NCI-H1092 (cell line): ENCODE measurements at places on chromosomes 1 and 21.
A peak's percentile ranks its signal among the peaks of the same experiment; 100 is the strongest.

DNA sequence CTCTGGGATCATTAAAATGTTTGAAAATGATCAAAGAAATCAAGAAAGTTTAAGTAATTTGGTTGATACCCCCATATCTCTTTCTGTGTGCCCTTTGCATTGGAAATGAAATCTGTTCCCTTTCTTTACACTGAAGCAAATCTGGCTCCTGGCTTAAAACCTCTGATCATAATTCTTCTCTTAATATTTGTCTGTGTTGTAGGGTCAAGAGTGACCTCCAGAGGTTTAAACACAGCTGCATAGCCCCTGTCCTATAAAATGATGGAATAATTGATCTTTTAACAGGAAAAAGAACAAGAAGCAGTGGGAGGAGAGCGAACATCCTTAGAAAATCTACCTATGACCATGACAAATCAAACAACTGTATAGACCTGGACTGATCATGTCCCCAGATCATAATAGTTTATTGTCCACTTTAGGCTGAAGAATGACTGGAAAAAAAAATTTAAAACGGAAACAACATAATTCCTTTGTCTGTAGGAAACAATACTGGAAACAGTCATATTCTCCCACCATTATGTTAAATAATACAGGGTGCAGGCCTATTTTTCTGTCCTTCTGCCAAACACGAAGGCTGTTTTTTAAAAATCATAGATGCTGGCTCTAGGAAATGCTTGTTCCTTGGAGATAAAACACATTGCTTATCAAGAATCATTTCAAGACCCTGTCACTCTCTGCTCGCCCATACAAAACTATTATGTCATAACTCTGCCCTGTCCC, 184.3 kb downstream of the NEGR1 start:
- no peak for DNase-seq

DNA sequence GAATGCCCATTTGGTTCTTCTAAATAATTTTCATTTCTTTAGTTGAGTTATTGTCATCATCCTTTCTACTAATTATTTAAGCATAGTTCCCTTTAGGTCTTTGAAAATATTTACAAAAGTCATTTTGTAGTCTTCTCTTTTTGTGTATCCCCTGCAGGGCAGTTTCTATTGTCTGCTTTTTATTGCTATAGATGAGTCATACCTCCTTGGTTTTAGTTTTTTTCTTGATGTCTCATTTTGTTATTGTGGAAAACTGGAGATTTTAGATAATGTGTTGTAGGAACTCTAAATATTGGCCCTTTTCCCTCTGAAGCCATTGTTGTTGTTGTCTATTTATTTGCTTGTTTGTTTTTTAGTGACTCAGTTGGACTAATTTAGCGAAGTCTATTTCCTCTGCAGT, 387.9 kb downstream of the NUF2 start:
- no peak for DNase-seq

- peak; percentile 78 for DNase-seq
Measured at GRCh38 chr1:22416555-22417454, 34.8 kb upstream of the ZBTB40 start.

GRCh38 chr1:29269382-29269781, 33.1 kb downstream of the PTPRU start:
- no peak for DNase-seq

- no peak for DNase-seq
Measured at GRCh38 chr1:210848474-210848873, 285.5 kb downstream of the KCNH1 start.

DNA sequence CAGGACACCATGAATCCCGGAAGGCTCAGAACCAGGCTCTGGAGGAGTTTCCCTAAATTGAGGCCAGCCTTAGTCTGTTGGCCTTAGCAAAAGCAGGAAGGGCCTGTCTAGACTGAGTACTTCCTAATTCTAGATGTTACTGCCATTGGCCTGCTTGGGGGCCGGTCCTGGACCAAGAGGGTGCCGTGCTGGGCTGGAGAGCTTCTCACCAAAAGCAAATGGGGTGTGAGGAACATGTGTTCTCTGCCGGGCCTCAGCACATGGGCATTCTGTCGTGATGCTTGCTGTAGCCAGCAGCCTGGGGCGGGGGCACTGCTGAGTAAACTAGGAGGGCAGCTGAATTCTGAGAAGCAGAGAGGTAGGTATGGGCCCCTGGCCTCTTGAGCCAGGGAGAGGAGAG, 35.7 kb upstream of the MAN1C1 start:
- no peak for DNase-seq

GRCh38 chr1:209335178-209335577, 248.3 kb upstream of the CAMK1G start:
- DNase-seq: peak; percentile 8

- DNase-seq: peak; percentile 85
Measured at GRCh38 chr1:204828352-204828850, 42.3 kb upstream of the NFASC start.

GRCh38 chr1:225603538-225604354, 49.2 kb downstream of the ENAH start:
- no peak for DNase-seq

- DNase-seq: no peak
Measured at GRCh38 chr1:53400761-53401674, 58.2 kb upstream of the DMRTB1 start.

DNA sequence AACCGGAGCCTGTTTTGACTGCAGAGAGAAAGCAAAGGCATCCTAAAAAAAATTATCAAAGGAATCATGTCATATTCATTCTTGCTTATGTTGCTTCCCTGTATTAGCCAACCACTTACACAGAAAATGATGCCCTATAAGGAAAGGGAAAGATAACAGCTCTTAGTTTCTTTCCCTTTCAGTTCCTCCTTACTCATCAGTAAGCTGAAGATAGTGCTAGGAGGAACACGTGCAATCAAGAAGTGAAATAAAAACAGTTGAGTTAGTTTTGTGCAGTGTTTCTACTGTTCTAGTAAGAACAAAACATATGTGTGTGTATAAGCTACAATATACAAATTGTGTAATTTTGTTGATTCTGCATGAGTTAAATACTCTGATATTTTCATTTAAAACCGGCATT, 45.3 kb upstream of the MTF2 start:
- no peak for DNase-seq

GRCh38 chr1:226654046-226654667, 84.9 kb downstream of the ITPKB start:
- DNase-seq: no peak

GRCh38 chr1:208167261-208167869, 76.8 kb downstream of the PLXNA2 start:
- no peak for DNase-seq

GRCh38 chr1:179926850-179927205, 27.8 kb upstream of the CEP350 start:
- no peak for DNase-seq

DNA sequence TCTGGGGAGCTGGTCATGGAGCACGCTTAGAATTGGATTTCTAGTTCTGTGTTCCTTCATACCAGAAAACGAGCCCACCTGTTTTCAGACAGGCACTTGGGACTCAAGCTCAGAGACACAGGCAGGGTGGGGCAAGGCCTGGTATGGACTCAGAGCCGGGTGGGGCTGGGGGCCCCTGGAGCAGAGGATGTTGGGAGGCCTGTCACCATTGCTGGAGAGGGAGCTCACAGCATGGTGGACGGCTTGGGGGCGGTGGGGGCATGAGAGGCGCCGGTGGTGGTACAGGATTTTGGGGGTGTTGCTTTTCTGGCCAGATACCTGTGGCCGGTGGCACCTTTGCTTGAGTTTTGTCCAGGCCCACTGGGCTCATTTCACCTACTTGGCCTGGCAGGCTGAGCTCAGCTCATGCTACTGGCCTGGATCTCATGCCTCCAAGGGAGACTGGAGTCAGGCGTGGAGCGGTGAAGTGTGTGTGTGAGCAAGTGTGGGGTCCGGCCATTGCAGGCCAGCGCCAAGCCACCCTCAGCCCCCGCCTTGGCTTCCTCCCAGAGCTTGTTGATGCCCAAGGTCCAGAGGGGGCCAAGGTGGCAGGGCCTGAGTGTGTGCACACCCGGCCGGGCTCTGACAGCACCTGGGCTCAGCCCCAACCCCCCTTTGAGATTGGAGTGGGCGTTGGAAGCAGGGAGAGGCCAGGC, 8.7 kb downstream of the SLX9 start:
- no peak for DNase-seq

GRCh38 chr1:77762072-77762476, 2.4 kb upstream of the USP33 start:
- DNase-seq: no peak

DNA sequence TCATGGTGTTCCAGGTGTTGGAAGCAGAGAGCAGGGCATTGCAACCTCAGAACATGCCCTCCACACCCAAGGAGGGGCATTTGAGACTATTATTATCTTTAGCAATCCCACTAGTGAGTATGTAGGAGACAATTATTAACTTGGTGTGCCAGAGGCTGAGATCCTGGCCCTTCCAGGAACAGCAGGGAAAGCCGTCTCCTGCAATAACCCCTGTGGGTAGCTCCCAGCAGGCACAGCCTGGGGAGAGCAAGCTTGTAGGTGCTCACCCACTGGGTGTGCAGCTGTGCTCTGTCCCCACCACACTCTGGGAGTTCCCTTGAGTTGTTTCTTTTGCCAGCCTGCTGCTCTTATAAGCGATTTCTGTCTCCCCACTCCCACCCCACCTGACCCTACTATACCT, 10.3 kb downstream of the CFAP107 start:
- no peak for DNase-seq

DNA sequence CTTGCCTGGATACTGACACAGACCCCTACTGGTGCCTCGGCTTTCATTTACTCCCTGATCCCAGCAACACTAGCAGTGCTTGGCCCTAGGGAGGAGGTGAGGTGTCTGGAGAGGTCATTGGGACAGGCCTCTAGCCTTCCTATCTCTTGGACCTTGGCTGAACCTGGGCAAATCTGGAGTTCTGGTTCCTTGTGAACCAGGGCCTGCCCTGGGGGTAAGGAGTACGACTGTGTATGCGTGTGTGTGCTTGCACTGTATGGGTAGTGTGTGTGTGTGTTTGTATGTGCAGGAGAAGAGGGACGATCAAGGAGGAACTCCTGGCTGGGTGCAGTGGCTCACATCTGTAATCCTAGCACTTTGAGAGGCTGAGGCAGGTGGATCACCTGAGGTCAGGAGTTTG, 252.7 kb upstream of the CSF3R start:
- no peak for DNase-seq

DNA sequence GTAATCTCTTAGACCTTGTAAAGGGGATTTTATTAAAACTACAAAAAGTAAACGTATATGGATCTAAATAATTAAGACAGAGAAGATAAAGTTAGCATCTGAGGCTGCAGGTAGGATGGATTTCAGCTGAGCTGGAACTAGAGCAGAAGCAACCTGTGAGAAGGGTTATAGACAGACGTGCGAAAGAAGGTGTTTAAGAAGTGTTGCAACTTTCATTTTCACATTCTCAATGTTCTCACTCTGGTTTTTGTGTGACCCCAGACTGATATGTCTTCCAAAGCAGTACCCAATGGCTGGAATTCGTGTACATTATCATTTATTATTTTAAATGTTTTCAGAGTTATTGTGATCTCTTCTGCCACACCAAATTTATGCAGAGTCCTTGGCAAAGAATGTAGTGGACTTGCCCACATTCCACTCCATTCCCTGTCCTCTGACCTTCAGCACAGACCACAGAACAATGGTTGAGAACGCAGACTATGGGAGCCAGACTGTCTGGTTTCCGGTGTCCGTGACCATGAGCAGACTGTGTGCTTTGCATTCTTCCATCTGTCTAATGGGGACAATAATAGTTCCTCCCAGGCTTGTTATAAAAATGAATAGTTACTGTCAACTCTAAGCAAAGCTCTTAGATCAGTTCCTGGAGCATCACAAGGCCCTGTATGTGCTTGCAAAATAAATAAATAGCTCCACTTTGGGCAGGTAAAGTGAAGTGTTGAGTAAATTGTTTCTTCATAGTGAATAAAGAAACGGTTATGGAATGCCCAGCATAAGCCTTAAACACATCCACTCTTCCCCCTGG, 140.6 kb upstream of the SAMSN1 start:
- no peak for DNase-seq

DNA sequence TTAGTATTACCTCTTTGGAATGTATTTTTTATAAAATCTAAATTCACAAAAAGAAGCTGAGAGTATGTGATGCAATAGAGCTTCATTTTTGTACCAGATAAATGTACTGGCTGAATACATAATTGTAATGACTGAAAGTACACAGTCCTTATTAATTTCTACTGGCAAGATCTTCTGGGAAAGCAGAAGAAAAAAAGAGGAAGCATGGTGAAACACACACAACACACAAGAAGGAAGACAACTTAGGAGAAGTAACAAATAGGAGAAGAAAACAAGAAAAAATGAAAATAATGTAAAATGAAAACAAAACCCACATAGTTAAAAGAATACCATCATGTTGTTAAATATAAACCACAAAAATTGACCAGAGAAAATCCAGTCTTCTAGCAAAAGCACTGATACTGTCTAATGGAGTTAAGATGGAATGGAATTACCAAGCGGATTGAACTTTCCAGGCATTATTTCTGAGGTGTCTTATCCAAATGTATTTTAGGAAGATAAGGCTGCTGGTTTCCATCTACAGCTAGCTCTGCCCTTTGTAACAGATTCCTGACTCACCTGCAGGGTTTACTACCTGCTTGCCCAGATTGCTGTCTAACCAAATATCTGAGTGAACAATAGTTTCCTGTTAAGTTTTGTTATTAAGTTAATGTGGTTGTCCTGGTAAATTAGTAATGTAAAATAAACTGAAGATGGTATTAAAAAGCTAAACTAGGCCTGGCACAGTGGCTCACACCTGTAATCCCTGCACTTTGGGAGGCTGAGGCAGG, 4.5 kb upstream of the COP1 start:
- no peak for DNase-seq

DNA sequence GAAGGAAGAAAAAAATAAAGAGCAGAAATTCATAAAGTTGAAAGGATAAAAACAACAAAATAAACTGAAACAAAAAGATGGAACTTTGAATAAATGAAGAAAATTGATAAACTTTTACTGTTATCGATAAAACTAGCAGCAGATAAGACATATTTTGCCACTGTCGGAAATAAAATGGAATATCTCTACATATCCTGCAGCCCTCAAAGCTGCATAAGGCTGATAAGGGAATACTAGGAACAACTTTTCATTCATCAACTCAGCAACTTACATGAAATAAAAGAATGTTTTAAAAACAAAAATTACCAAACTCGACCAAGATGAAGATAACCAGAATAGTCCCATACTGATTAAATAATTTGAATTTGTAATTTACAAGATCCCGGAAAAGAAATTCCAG, 48.0 kb upstream of the GRIK1 start:
- DNase-seq: no peak

- DNase-seq: no peak
Measured at GRCh38 chr1:151945725-151946722, 36.7 kb upstream of the THEM4 start.
